ENCODE measurements at places on chromosomes 5 and 9.

GRCh38 chr5:77972469-77973252 lies 196.5 kb upstream of the TBCA start:
- peaks cover 90% of the 10 kb centered on the region for H3K27me3 ChIP-seq
- peak overlapping the region; percentile 55 for H3K4me3 ChIP-seq
- no peak overlapping the region for H3K27ac ChIP-seq
- H3K36me3 ChIP-seq: no peaks in the 10 kb centered on the region
- peak; percentile 46 for DNase-seq

DNA sequence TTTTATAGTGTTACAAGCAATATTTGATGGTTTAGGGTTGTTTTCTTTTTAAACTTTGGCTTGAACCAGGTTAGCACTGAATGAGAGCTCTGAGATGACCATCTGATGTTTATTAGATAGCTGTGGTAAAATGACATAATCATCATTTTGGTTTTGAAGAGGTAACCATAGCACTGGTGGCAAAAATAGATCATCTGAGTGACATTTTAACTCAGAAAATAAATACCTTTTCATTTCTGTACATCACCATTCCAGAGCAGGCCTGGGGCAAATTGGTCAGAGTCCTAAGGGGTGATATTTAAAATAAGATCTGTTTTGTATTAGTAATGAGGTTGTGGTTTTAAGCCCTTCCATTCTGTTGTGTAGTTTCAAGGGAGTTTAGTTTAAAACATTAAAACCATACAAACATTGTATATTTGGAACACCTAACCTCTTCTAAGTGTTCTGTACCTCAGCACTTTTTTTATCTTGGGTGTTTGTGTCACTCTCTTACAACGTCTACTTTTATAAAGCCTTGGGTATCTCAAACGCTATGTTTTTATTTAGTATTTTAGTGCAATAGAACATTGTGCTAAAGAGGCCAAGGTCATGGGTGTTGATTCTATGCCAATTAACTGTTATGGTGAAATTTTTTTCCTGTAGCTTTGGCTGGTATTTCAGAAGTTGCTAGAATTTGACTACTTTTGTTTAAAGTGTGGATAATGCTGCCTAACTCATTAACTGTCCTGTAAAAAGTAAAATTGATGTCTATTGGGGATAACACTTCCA lies 166.1 kb downstream of the CD180 start:
- H3K27me3 ChIP-seq: no peaks in the 10 kb centered on the region
- no peak overlapping the region for H3K4me3 ChIP-seq
- peak overlapping the region; percentile 7 for H3K27ac ChIP-seq
- H3K4me1 ChIP-seq: peaks cover 47% of the 10 kb centered on the region
- no peak for DNase-seq

- no peak for DNase-seq
- no peaks in the 10 kb centered on the region for H3K27me3 ChIP-seq
- H3K4me3 ChIP-seq: no peak overlapping the region
- no peak overlapping the region for H3K27ac ChIP-seq
- no peaks in the 10 kb centered on the region for H3K4me1 ChIP-seq
- H3K36me3 ChIP-seq: peaks cover 2% of the 10 kb centered on the region
These were observed 66.3 kb downstream of the RGMB start for GRCh38 chr5:98839469-98840383.

DNA sequence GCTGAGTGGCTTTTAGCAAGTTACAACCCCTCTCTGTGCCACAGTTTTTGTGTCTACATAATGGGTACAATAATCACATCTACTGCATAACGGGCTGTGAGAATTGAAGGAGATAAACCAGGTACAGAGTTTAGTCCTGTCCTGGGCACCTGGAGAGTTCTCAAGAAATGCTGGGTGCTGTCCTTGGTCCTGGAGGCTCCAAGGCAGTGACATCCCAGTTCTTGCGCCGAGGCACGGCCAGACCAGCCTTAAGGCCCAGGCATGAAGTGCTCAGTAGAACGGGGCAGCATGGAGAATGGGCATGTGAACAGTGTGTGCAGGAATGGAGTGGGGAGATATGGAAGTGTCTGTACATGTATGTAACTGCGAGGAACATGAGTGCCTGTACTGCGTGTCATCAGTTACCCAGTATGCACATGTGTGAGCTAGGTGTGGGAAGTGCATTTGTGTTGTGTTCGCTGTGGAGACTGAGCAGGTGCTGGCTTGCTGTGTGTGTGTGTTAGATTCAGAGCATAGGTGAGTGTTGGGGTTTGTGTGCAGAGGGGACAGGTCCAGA lies 6.3 kb upstream of the UNC5A start:
- no peak overlapping the region for H3K4me3 ChIP-seq
- no peak for DNase-seq
- no peak overlapping the region for H3K27ac ChIP-seq
- no peaks in the 10 kb centered on the region for H3K36me3 ChIP-seq

DNA sequence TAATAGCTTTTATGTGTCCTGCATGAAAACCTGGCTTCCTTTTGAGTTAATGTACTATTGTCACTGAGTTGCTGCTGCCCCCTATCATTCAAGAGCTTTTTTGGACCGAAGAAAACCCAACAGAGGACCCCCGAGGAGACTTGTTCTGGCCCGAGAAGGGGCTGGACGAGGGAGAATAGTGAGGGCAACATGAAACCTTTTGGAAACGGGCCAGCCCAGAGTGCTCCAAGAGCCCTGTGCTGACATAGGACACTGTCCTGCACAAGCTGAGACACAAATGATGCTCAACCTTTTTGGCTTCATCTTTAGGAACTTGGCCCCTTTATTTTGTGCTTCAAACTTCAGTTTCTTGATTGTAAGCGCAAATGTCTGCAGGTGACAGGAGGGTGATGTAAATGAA lies 4.0 kb upstream of the GADD45G start:
- no peak for DNase-seq
- peaks cover 6% of the 10 kb centered on the region for H3K27me3 ChIP-seq
- no peaks in the 10 kb centered on the region for H3K36me3 ChIP-seq
- H3K4me3 ChIP-seq: no peak overlapping the region
- H3K4me1 ChIP-seq: peaks cover 16% of the 10 kb centered on the region

DNA sequence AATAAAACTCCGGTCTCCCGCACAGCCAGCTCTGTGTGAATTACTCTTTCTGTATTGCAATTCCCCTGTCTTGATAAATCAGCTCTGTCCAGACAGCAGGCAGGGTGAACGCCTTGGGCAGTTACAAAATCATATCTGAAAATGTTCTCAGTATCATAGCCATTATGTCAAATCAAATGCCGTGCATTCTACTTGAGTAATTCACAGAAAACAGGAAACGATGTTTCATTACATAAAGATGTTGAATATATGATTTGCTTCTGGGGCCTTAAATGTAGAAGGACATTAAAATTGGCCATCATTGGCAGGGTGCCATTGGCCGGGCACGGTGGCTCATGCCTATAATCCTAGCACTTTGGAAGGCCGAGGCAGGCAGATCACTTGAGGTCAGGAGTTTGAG lies 8.5 kb downstream of the POLR3G start:
- no peaks in the 10 kb centered on the region for H3K36me3 ChIP-seq
- peaks cover 8% of the 10 kb centered on the region for H3K4me1 ChIP-seq
- no peak overlapping the region for H3K4me3 ChIP-seq
- no peak for DNase-seq

DNA sequence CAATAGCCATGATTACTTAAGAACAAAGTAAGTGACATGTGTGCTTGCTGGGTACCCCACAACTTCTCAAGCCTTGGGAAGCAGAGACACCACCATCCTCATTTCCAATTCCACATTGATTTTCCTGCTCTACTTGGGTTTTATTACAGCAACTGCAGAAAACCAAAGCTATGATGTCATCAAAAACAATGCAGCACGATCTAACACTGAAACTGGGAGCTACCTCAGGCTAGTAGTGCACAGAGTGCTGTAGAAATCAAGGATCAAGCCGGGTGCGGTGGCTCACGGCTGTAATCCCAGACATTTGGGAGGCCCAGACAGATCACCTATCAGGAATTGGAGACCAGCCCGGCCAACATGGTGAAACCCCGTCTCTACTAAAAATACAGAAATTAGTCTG lies 174.4 kb upstream of the MSX2 start:
- H3K27me3 ChIP-seq: no peaks in the 10 kb centered on the region
- DNase-seq: no peak
- H3K4me1 ChIP-seq: peaks cover 28% of the 10 kb centered on the region
- peak overlapping the region; percentile 2 for H3K27ac ChIP-seq
- H3K4me3 ChIP-seq: no peak overlapping the region
- H3K36me3 ChIP-seq: no peaks in the 10 kb centered on the region

GRCh38 chr9:23693374-23693773 lies 132.7 kb downstream of the ELAVL2 start:
- no peak for DNase-seq
- H3K4me1 ChIP-seq: peaks cover 6% of the 10 kb centered on the region

- H3K27me3 ChIP-seq: peaks cover 43% of the 10 kb centered on the region
- DNase-seq: no peak
- H3K4me1 ChIP-seq: peaks cover 20% of the 10 kb centered on the region
- H3K4me3 ChIP-seq: no peak overlapping the region
- no peaks in the 10 kb centered on the region for H3K36me3 ChIP-seq
- H3K27ac ChIP-seq: no peak overlapping the region
These were observed 89.1 kb downstream of the PSD2 start for GRCh38 chr5:139884734-139885133.

DNA sequence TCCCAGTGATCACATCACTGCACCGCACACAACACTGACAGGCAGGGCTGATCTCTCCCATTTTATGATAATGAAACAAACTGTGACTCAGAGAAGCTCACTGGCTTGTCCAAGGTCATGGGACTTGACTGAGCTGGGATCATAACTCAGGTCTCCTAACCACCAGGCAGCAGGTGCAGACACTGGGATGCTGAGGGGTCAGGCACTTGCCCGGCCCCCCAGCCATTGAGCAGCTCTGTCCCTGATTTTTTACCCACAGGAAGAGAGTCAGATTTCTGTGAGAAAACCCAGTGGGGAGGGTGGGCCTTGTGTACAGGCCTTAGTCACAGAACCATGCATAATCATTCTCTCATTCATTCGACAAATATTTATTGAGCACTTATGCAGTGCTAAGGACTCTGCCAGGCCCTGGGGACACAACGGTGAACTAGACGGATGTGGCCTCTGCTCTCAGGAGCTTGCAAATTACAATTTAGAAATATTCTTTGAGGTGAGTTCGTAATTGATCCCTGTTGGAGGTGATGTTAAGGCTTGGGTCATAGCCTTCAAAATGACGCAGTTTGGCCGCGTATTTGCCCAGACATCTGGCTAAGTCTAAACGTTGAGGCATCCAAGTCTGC lies 54.5 kb upstream of the TGFBR1 start:
- no peak overlapping the region for H3K27ac ChIP-seq
- H3K4me3 ChIP-seq: no peak overlapping the region
- no peaks in the 10 kb centered on the region for H3K27me3 ChIP-seq
- peaks cover 12% of the 10 kb centered on the region for H3K4me1 ChIP-seq
- H3K36me3 ChIP-seq: no peaks in the 10 kb centered on the region
- no peak for DNase-seq

- no peak overlapping the region for H3K4me3 ChIP-seq
- H3K27me3 ChIP-seq: peaks cover 3% of the 10 kb centered on the region
- peaks cover 24% of the 10 kb centered on the region for H3K4me1 ChIP-seq
- no peaks in the 10 kb centered on the region for H3K36me3 ChIP-seq
- no peak for DNase-seq
These were observed 10.8 kb downstream of the FIBCD1 start for GRCh38 chr9:130927995-130928900.

GRCh38 chr5:43190755-43191603 lies 1.0 kb upstream of the NIM1K start:
- peaks cover 56% of the 10 kb centered on the region for H3K27me3 ChIP-seq
- peaks cover 18% of the 10 kb centered on the region for H3K4me1 ChIP-seq
- no peak for DNase-seq
- H3K27ac ChIP-seq: no peak overlapping the region
- H3K36me3 ChIP-seq: peaks cover 4% of the 10 kb centered on the region

GRCh38 chr5:177576169-177576568 lies 15.8 kb upstream of the TMED9 start:
- H3K27me3 ChIP-seq: peaks cover 13% of the 10 kb centered on the region
- no peak for DNase-seq
- H3K4me1 ChIP-seq: no peaks in the 10 kb centered on the region
- H3K36me3 ChIP-seq: no peaks in the 10 kb centered on the region
- H3K4me3 ChIP-seq: no peak overlapping the region

DNA sequence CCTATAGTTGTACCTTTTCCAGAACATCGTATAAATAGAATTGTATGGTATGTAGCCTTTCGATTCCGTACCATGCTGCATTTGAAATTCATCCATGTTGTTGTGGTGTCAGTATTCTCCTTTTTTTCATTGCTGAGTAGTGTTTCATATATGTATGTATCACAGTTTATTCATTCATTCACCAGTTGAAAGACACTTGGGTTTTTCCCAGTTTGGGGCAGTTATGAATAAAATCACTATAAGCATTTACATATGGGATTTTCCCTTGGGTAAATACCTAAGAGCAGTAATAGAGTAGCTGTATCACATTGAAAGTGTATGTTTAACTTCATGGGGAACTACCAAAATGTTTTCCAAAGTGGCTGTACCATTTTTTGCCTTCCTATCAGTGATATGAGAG lies 16.1 kb upstream of the FKTN start:
- DNase-seq: no peak
- no peaks in the 10 kb centered on the region for H3K27me3 ChIP-seq

Measured in mesothelial cell of epicardium (in vitro differentiated cells).